Thyroid gland (tissue), 4 donors: ENCODE measurements at places on chromosomes 2 and 18. TPM values are rescaled to one million over a fixed set of nuclear protein-coding genes. Genes with fewer than 3 reads are reported as not detected.
A peak's percentile ranks its signal among the peaks of the same experiment; 100 is the strongest.

FAM124B gene
- 1.1 TPM for total RNA-seq

TUBA4B gene
- total RNA-seq = not detected

SCYGR4 gene
- not detected for total RNA-seq

HNRNPLL gene
- 60.1 TPM for total RNA-seq

TEX44 gene
- total RNA-seq = not detected

APLF gene
- total RNA-seq = 8.7 TPM

SERPINB13 gene
- total RNA-seq = not detected

SULT1C2 gene
- total RNA-seq = 11.2 TPM

ANKRD30B gene
- total RNA-seq = 0.40 TPM

DNA sequence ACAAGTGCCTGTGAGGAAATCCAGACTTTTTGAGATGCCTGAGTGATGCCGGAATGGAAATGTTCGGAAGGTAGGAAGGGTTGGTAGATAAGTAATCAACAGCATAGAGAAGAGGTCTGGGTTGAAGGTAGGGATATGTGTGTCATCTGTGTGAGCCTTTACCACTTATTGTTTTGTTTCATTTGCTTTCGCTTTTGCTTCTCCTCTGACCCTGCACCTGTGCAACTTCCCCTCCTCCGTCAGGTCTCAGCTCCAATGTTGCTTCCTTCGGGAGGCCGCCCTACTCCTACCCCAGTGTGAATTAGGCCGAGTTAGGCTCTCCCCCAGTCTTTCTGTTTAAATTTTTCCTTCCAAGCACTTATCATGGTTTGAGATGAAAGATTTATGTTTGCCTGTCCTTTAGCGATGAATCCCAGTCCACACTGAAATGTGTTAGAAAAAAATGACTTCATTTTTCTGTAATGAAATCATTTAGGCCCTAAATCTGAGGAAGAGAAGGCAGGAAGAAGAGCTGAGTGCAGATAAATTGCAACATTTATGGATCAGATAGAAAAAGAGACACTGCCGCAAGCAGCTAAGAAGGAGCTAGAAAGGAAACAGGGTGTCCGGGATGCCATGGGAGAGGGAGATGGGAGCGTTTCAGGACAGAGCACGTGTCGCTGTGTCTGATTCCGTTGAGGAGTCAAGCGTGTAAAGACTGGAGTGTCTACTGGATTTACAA lies 139.6 kb upstream of the PELI1 start:
- no peak for DNase-seq

GRCh38 chr2:125667630-125668029 lies 988.3 kb upstream of the GYPC start:
- DNase-seq = no peak

DNA sequence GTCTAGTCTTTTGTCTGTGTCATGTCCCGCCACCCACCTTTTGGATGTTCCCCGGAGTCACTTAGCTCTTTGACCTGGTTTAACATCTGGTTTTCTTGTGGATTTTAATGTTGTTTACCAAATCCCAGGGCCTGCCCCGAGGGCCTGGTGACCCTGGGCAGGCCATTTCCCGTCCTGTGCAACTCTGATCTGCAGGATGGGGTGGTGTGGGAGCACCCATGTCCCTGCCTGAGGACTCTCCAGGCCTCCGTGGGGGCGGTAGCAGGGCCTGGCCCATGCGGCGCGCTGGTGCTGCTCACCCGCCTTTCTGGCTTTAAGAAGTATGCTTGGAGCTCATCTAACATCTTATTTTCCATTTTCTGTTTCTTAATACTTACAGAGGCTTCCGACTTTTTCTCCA lies 10.7 kb downstream of the RAMP1 start:
- no peak for DNase-seq

- peak; percentile 61 for DNase-seq
These were observed 7.9 kb downstream of the TMEM198 start for GRCh38 chr2:219551441-219552381.

GRCh38 chr2:149332364-149332763 lies 2.0 kb downstream of the LYPD6 start:
- no peak for DNase-seq

DNA sequence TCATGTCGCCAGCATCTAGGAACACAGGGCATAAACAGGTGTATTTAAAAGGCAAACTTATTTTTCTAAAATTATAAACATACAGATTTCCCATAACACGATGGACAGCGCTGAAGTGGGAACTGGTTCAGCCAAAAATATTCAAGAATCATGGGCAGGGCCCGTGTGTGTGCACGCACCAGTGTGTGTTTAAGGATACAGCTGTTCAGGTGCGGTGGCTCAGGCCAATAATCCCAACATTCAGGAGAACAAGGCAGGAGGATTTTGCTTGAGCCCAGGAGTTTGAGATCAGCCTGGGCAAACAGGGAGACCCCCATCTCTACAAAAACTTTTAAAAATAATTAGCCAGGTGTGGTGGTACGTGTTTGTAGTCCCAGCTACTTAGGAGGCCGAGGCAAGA lies 288.6 kb upstream of the HDAC4 start:
- no peak for DNase-seq

DNA sequence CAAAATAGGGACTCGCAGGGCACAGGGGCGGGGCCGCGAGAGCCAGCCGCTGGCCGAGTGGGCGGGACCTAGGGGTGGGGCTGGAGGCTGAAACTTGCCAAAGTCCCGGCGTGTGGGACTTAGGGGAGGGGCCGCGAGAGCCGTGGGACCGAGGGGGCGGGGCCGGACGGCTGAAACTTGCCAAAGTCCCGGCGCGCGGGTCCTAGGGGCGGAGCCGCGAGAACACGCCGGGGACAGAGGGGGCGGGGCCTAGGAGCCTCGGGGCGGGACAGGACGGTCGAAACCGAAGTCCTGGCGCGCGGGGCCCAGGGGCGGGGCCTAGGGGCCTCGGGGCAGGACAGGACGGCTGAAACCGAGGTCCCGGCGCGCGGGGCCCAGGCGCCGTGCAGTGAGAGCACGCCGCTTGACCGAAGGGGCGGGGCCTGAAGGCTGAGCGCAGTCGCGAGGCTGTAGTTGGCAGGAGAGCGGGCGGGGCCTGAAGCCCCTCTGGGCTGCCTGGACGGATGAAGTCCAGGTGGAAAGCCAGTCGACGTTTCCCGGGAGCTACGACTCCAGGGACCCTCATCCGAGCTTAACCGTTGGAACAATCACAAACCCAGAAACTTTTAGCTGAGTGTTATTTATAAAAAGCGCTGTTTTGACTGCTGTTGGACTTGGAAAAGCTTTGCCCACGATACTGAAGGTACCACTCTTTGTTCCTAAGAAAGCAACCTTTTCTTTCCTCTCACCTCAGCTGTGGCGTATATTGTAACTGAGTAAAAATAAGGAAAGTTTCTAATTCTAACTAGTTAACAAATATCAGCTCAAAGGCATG lies 475 bp upstream of the BARD1 start:
- peak; percentile 99 for DNase-seq

DNA sequence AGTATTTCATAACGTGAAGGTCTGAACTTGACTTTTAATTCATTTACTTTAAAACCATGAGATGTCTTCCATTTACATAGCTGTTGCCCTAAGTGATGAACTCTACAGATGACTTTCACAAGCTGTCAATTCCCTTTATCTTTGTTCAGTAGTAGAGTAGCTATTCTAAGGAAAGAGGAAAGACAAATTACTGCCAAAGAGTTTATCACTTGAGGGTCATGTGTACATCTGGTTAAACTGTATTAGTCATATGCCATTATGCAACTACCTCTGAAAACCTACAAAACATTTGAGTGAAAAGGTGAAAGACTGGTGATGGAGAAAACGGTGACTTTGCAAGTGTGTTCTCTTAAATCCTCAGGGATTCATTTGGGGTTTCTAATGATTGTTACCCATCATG lies 763.9 kb downstream of the TMEM182 start:
- no peak for DNase-seq

GRCh38 chr2:149205143-149205542 lies 125.2 kb upstream of the LYPD6 start:
- DNase-seq = no peak

DNA sequence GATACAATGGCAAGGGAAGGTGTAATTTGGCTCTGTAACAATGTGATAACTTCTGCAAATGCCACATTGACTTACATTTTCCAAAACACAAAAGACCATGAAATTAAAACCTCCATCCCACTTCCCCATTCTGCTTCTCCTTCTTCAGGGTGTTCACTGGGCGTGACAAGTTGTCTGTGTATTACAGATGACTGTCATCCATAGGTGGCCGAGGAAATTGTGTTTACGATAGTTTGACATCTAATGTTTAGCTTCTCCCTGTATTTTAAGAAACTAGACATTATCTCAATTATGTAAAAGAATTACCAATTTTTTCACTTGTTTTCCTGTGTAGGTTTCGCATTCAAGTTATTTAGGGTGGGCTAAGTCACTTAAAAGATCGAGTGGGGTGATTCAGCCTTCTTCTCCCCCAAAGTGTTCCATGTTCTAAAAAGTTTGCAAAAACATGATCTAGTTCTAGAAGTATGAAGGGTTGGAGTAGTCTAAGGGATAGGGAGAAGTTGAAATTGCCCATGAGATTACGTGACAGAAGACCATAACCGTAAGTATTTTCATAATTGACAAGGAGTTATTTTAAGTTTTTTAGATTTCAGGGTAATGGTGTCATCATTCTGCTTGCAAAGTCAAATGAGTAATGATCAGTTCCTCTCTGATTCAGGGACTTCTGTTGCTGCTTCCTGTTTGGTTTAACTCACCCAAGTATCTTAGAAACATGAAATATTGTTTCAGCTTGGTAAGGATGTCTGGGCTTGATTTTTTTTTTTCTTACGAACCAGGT lies 25.2 kb upstream of the CYTIP start:
- no peak for DNase-seq

GRCh38 chr2:25227576-25227975 lies 59.2 kb upstream of the POMC start:
- no peak for DNase-seq

DNA sequence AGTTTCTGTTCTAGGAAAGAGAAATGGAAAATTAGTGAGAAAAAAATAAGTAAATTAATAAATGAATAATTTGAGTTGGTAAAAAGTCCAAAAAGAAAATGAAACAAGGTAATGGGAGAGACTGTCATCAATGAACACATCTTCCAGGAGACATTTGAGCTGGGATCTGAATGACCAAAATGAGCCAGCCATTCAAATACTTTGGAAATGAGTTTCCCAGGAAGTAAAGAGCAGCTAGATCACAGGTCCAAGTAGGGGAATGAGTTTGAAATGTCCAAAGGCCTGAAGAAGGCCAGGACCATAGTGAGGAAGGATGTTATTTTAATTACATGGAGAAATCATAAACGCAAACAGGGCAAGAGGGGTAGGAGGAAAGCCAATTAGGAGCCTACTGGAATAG lies 6.6 kb upstream of the DNAH7 start:
- DNase-seq = no peak

DNA sequence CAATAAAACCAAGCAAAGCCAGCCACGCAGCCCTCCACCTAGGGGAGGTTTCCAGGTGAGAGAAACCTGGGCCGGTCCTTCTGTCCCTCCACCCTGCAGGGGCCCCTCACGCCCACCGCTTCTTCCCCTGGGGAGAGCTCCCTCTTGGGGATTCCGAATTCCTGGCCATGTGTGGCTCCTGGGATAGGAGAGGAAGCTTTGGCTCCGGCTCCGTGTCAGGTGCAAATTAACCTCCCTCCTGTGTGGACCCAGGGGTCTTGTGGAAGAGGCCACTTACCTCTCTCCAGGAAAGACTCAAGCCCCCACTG lies 4.2 kb downstream of the RTP5 start:
- no peak for DNase-seq

DNA sequence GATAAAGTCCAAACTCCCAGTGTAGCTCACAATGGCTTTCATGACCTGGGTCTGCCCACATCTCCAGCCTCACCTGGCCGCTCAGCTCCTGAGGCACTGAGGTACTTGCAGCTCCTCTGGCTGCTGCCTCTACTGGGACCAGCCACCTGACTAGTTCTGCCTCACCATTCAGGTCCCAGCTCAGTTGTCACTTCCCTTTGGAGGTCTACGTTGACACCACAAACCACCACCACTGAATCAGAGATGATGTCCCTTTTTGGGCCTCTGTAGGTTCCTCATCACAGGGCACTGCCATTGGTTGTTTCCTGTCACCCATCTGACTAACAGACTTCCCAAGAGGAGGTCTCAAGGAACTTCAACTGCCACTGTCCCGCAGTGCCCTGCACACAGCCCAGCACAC lies 21.2 kb downstream of the SPP2 start:
- DNase-seq = no peak

DNA sequence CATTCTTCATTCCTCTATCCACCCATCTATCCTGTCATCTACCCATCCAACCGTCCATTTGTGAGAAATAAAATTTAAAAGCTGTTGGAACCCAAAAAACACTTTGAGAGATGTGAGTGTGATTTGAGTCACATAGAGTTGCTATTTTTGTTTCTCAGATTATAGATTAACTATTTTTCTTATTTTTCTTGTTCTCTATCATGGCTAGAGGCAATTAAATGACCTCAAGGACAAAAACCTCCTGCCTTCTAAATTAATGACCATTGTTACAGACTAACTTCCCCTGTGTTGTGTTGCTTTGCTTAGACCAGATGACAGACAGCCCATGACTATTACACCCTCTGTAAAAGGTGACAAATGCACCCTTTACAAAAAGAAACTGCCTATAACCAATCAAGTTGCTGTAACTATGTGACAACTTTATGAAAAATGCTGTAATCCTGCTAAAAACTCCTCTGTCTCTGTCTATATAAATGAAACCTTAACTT lies 207.9 kb upstream of the CXCR4 start:
- no peak for DNase-seq

- no peak for DNase-seq
These were observed 841.0 kb upstream of the CELF4 start for GRCh38 chr18:38406607-38407006.

DNA sequence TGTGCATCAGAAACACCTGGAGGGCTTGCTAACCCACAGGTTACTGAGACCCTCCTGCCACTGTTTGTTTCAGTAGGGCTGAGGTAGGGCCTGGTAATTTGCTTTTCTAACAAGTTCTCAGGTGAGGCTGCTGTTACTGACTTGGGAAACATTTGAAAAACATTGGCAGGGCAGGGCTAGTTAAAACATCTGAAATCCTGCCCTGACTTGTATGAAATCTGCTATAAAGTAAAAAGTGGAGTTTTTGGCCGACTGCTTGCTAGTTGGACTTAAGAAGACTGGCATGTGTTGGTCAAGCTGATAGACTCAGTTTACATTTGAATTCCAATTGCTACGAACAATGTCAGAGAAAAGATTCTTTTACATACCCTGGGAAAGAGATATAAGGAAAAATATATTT lies 111.6 kb upstream of the DLX2 start:
- no peak for DNase-seq

- DNase-seq = no peak
These were observed 67.3 kb downstream of the GORASP2 start for GRCh38 chr2:170996316-170996715.

GRCh38 chr2:21467910-21468309 lies 344.1 kb downstream of the TDRD15 start:
- no peak for DNase-seq

DNA sequence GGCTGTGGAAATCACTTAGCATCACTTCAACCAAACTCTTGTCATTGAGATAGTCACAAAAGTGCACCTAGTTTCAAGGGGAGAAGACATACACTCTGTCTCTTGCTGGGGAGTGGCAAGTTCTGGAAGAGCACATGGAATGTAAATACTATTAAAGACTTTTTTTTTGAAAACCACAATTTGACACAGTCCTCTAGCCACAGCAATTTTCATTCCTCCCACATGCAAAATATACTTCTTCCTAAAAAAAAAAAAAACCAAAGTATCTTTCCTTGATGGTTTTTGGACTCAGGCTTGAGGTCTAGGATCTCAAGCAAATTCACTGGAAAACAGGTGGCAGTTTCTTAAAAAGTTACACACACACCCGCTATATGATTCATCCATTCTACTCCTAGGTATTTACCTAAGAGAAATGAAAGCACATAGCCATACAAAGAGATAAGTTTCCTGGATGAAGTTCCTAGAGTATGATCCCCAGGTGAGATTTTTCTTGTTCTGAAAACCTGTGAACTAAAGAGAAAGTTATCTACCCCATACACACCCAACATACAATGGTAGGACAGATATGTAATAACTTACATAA lies 295.8 kb downstream of the SP3 start:
- DNase-seq = no peak
